ENCODE measurements at places on chromosomes 16 and 17.

DNA sequence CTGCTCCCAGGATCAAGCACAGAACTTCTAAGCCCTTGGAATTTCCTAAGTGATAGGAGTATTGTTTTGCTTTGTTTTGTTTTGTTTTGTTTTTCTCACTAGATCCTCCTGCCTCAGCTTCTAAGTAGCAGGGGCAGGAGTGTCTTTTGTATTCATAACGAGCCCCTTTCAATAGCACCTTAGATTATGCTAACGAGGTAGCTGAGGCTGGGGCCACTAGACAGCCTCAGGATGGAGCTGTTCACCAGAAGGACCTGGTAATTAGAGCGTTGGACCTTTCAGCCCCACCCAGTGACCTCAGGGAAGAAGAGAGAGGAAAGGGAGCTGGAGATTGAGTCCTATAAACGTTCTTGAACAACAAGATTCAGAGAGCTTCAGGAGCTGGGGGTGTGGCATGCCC, 43.6 kb downstream of the IKZF3 start:
- DNase-seq: no peak

- DNase-seq: no peak
Measured at GRCh38 chr16:60852635-60853034, 1183.6 kb downstream of the CDH8 start.

- no peak for DNase-seq
Measured at GRCh38 chr16:54072237-54072636, 214.3 kb downstream of the IRX3 start.

DNA sequence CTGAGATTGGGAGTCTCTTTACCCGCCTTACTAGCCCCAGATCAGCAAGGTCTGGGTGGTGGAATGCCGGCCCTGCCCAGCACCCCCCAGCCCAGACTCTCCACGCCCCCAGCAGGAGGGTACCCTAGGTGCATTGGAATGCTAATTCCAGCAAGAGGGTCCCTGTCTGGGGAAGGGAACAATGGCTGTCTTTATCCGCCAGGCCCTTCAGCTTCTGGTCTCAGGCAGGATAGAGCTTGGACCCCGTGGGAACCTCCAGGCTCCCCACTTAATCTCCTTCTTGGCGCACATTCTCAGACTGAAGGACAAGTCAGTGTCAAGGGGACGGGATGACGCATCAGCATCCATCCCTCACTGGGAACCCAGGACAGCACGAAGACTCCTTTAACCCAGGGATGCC, 85.1 kb downstream of the LITAF start:
- DNase-seq: no peak

DNA sequence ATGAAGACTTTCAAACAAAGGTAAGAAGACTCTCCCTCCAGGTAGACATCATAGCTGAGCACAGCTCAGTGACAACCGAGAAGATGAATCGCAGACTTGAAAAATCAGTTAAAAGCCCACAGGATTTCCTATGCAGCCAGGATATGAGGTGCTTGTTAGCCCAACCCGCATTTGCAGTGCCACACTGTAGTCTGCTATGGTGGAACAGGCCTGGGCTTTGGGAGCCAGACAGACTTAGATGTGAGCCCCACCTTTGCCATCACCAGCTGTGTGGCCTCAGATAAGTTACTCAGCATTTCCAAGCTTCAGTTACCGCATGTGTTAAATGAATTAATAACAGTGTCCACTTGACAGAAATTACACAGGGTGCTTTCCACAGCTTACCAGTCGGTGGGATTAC, 204.4 kb upstream of the HS3ST3A1 start:
- DNase-seq: no peak

DNA sequence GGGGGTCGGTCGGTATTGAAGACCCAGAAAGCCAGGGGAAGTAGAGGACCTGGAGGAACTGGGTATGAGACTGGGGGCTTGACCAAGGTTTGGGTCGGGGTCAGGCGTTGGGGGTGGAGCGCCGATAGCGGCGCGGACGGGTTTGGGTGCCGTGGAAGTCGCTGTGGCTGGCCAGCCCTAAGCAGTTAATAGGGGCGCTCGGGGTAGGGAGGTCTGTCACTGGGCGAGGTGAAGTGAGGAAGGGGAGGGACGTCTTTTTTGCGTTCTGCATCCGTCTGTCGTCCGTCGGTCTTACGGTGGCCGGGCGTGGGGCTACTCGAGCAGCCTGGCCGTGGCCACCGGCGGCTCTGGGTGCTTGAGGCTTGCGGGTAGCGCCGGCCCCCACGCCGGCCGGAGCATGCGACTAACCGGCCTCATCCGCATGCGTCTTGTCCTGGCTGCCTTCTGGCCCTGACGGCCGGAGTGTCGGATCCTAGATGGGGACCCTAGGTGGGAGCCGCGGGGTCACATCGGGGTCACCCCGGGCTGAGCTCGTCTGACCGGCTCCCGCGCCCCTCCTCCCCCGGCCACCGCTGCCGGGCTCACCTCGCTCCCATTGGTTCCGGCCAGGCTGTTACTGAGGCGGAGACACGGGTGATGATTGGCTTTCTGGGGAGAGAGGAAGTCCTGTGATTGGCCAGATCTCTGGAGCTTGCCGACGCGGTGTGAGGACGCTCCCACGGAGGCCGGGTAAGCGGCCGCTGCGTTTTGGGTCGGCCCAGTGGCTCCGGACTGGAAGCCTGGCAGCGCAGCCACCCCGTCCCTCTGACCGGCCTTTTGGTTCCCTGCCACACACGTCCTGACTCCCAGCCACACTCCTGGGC, 10.3 kb upstream of the TMEM88 start:
- peak; percentile 72 for DNase-seq

DNA sequence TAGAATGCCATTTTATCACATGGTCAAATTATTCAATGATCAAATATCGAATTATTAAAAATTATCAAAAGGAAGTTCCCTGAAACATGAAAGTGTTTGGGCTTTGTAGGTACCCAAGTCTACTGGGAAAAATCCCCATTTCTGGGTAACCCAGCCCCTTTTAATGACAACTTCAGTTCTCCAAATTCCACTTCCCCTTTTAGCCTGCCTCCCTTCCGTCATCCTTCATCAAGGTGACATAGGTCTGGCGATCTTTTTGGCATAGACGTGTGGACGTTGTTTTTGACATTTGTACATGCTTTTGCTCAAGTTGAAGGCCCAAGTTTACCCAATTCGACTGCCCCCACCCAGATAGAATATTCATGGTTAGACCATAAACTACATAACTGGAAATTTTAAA, 660.9 kb downstream of the MAF start:
- DNase-seq: no peak

DNA sequence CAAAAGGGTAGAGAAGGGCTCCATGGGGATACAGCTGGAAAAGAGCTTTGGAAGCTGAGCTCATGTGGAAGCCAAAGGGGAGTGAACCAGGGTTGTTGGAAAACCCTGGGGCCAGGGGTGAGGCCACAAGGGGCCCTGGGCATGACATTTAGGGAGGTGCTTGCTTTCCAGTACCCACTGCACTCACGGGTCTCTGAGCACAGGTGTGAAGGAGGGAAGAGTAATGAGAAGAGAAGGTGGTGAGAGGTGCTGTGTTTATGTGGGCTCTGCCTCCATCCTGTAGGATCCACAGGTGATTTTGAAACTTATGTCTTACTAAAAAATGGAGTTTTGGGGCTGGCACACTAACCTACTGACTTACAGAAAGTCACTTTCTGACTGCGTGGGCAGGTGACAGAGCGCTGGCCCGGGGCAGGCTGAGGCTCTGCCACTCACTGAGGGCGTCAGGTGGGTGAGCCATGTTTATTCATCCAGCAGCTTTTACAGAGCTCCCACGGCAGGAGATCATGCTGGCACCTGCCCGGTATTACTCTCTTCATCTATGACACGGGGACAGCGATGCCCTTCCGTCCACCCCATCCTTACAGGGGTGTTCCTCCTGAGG, 18.9 kb downstream of the KSR1 start:
- DNase-seq: no peak

DNA sequence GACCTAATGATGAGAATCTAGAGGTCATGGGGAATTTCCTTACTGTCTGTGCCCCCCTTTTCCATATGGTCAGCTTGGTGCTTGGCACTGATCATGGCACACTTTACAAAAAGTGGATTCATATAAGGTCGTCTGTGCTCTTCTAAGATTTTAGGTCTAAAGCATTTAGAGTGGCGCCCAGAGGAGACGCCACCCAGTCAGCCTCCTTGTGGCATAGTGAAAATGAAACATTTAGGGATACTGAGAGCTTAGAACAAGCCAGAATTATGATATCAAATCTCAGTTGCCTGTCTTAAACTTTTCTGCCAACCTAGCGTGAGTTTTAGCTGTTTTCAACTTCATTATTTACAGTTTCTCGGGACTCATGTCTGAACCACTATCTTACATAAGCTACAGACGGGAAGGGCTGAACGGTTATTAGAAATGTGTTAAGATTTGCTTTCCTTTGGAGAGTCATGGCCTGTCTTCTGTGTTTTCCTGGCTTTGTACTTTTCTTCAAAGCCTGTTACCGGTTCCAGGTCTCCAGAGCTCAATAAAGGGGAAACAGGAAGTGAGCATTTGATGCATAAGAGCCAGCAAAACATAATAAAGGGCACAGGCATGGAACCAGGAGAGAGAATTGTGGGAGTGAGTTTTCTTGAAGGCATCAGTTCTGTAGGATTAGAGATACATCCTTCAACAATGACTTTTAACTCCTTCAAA, 13.7 kb downstream of the ZNRF1 start:
- no peak for DNase-seq

GRCh38 chr16:90078579-90078895, 1.4 kb upstream of the PRDM7 start:
- no peak for DNase-seq

GRCh38 chr16:54628796-54629625, 301.7 kb upstream of the IRX5 start:
- DNase-seq: no peak

DNA sequence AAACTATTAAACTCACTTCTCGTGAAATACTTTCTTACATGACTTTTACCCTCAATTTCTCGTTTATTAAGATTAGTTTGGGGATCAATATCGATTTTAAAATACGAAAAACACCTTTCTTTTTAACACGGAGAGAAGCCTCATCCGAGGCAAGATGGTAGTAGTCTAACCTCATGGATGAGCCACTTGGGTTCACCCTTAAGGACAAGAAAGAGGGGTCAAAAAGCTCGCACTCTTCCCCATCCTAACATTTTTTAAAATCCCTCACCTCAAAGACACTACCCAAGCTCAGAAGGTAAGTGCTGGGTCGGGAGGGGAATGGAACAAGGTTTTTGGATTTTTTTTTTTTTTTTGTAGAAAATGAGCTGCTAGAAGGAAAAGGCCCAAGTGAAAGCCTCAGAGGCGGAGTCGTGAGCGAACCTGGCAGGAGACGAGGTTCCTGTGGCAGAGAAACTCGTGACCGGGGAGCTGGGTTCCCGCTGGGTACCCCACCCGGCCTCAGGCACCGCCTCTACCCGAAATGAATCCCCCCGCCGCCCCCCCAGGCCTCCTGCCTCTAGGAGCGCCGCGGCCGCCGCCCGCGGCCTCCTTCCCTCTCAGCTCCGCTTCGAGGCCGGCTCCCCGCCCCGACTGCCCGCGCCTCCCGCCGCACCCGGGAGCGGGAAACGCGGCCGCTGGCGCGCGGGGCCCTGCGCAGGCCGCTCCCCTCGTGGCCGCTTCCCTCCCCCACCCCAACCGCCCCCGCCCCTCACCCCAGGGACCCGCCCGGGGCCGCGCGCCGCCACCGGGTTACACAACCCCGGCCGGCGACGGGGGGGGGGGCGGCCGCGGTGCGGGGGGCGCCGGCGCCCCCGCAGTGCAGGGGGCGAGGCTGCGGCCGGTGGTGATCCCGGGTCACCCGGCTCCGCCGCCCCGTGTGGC, 1.6 kb downstream of the NUFIP2 start:
- peak; percentile 42 for DNase-seq

GRCh38 chr16:30760001-30760559, 1.8 kb downstream of the CFAP119 start:
- DNase-seq: no peak

GRCh38 chr17:61410141-61411010, 10.7 kb downstream of the TBX2 start:
- peak; percentile 51 for DNase-seq

GRCh38 chr16:86685076-86685475, 106.7 kb downstream of the FOXL1 start:
- DNase-seq: no peak

DNA sequence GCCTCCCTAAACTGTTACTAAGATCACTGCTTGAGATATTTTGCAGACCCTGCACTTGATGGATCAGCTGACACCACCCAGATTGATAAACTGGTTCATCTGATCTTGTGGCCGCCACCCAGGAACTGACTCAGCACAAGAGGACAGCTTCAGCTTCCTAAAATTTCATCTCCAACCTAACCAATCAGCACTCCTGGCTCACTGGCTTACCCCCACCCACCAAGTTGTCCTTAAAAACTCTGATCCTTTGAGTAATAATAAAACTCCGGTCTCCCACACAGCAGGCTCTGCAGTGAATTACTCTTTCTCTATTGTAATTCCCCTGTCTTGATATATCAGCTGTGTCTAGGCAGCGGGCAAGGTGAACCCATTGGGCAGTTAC, 174.8 kb downstream of the UTP18 start:
- DNase-seq: peak; percentile 64

GRCh38 chr16:3503523-3503922, 2.7 kb downstream of the CLUAP1 start:
- DNase-seq: no peak

DNA sequence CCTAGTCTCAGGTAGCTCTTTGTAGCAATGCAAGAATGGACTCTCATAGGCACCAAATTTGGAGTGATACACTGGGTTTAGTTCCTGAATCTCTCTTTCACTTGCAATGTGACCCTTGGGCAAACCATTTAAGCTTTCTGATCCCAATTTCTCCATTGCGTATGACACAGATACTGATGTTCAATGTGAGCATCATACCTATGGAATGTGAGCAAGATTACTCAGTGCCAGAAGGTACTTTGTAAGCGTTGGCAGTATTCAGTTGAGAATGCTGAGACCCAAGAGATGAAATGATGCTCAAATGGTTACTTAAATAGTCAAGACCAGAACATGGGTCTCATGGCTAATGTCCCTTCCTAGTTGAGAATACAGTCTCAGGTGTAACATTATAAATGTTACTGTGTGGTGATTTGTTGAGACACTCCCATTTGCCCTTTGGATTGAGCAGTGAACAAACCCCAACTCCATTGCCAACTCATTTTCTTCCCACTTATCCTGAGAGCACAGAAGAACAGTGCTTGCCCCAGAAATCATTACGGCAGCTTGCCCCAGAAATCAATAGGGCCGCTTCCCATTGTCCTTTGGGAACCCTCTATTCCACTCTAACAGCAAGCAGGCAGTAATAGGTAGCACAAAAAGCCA, 134.1 kb downstream of the SOX9 start:
- DNase-seq: no peak

- no peak for DNase-seq
Measured at GRCh38 chr17:17134957-17135333, 71.2 kb downstream of the PLD6 start.

DNA sequence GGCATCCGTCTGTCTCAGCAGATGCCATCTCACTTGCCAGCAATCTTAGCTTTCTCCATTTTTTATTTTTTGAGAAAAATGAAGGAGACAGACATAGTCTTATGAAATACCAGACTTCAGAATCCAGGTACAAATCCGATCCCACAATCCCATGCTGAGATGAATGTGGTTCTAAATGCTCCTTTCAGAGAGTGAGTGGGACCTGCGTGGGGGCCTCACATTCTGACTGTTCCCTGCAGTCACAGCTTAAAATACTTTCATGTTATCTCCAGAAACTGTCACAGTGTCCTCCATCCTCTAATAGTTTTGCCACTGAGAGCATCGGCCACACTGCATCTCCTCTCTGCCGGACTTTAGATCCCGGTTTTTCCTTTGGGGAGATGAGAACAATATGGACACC, 34.9 kb upstream of the ENDOV start:
- no peak for DNase-seq

GRCh38 chr17:692116-692515, 22.5 kb downstream of the VPS53 start:
- no peak for DNase-seq
